ENCODE measurements at places on chromosomes 12 and 14. TPM values are rescaled to one million over a fixed set of nuclear protein-coding genes. Genes with fewer than 3 reads are reported as not detected.
A peak's percentile ranks its signal among the peaks of the same experiment; 100 is the strongest.

GRCh38 chr12:106583242-106584103, 669 bp downstream of the RFX4 start:
- DNase-seq: no peak

DNA sequence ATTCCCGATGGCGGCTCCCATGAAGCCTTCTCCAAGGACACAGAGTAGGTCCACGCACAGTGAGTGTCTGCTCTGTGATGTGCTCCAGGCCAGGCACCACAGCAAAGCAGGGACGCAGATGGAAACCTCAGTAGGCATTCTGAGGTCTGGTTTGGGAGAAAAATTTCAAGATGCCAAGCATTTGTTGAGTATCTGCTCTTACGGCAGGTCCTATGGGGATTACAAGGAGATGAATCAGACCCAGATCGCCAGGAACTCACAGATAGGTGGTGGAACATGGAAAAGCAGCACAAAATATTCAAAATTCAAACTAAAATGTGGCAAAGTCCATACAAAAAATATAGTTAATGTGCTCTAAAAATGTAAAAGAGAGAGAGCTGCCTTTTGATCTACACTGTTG, 684.9 kb upstream of the TMEM132C start:
- DNase-seq: no peak

DNA sequence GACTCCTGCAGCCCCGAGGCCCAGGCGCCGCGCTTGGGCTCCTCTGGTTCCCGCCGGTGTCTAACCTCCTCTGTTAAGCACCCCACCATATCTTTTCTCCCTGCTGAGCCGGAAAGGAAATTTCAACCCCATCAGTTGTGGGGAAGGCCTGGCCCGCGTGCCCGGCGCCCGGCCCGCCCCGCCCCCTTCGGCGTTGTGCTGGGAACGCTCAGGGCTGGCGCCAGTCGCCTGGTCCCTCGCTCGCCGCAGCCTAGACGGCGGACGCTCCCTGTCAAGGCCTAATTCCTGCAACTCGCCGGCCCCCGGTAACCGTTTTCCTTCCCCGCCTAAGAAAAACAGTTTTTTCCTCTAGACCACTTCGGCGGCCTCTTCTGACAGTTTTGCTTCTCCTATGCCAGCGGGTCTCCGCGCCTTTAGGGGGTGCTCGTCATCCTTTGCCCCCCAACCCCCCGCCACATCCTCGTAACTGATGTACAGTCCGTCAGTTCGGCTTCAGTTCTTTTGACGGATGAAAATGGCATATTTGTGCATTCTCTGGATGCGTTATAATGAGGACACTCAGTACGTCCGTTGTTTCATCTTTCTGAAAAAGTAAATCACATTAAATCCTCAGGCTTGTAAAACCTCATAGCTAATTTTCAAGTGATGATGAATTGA, 506 bp upstream of the NAP1L1 start:
- DNase-seq: no peak

NR1H4 gene
- not detected for polyA plus RNA-seq

DNA sequence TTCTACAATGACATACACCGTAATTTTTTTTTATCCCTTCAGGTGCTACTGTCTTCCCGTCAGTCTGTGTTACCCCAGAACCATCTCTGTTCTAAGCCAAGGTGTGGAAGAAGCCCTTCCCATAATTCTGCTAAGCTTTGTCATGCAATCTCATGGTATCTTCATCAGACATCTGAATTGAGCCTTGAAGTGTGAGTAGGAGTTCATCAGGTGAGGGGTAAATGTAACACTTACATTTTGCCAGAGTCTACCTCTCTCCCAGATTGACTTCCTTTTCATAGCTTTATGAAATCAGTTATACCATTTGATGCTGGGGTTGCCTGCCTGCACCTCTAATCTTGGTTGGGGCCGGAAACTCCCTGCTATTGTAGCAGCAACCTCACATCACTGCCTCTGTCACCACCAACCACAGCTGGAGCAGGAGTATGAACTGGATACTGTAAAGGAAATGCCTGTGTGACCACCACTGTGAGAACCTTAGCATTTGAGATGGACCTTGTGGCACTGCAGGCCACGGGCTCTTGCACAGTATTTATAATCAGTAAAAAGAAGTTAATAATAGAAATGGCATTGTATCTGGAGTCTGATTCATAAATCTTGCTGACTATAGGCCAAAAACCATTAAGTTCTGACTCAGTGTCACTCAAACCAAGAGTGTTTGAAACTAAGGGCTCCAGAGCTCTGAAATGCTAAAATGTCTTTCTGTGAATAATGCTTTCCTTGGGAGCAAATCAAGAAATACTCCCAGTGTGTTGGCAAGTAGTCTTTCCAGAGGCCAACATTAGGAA, 58.7 kb upstream of the STK38L start:
- no peak for DNase-seq

- DNase-seq: no peak
Observed at GRCh38 chr14:106268013-106268727, 741.8 kb downstream of the TMEM121 start.

DNA sequence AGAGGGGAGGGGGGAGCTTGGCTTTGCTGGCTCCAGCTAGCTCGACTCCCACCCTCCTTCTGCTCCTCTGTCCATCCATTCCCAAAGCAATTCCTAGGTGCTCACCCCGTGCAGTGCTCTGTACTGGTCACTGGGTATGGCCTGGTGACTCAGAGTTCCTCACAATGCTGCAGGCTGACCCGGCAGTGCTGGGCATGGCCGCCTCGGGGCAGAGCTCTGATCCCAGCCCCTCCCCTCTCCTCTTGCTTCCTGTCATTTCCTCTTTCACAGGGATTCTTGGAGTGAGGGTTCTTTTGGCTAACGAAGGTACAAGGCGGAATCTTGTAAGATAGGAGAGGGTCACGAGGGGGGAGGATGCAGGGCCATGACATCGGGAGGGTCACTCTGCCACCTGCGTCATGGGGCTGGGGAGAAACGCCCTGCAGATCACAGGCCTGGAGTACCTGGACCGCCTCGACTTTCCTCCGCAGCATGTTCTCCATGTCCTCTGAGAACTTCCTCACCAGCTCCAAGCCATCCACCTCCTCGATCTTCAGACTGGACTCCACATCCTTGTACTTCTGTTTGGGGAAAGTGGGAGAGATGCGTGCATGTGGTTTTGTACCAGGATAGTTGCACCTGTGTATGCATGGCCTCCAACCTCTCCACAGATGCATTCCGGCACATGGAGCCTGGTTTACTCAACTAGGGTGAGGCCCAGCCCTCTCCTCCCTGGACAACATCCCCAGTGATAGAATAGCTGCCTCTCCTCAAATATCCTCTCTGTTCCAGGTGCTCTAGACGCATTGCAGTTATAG, 5.7 kb downstream of the CACNA2D4 start:
- no peak for DNase-seq

- no peak for DNase-seq
Observed at GRCh38 chr12:81957631-81958030, 198.5 kb upstream of the PPFIA2 start.

DNA sequence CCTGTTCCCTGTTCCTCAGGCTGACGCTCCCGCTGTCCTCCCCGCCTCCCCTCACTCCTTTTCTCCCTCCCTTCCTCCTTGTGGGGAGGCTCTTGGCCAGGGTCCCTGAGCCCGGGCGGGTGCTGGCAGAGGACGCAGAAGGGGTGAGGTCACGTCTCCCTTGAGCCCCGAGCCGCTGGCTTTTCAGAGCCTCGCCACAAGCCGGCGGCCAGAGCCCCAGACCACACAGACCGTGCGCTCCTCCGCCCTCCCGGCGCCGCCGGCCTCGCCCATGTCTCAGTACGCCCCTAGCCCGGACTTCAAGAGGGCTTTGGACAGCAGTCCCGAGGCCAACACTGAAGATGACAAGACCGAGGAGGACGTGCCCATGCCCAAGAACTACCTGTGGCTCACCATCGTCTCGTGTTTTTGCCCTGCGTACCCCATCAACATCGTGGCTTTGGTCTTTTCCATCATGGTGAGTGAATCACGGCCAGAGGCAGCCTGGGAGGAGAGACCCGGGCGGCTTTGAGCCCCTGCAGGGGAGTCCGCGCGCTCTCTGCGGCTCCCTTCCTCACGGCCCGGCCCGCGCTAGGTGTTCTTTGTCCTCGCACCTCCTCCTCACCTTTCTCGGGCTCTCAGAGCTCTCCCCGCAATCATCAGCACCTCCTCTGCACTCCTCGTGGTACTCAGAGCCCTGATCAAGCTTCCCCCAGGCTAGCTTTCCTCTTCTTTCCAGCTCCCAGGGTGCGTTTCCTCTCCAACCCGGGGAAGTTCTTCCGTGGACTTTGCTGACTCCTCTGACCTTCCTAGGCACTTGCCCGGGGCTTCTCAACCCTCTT, at the start of gene TMEM233:
Gene TMEM233 (plus strand): TSS at position 197 of the 821 bp plus-strand sequence. CDS start 75 bp downstream, at position 272.
- DNase-seq: no peak

DNA sequence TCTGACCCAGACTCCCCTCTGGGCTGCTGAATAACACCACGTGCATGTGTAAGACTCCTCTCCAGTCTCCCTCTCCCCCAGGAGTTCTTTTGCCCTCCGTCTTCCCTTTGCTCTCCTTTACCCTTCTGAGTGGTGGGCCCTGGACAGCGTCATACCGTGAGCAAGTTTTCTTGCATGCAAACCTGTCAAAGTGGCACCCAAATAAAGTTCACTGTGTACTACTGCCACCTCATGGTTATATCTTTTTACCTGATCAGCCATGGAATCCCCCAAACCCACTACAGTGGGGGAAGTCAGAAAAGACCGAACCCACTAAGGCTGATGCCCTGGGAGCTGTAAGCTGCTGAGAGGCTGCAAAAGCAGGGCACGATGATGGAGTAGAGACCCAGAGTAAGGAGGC, 131.1 kb upstream of the VRK1 start:
- DNase-seq: no peak

GRCh38 chr12:128840862-128841468, 12.3 kb upstream of the GLT1D1 start:
- no peak for DNase-seq

GRCh38 chr12:1553987-1554982, 40.1 kb downstream of the FBXL14 start:
- DNase-seq: no peak

DNA sequence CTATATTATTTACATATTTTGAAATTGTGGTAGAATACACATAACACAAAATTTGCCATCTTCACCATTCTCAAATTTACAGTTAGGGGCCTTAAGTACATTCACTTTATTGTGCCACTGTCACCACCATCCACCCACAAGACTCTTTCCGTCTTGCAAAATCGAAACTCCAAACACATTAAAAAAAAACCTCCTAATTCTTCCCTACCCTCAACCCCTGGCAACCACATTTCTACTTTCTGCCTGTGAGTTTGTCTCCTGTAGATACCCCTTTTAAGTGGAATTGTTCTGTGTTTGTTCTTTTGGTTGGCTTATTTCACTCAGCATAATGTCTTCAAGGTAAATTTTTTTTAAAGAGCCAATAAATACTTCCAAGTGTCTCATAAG, 31.6 kb upstream of the AMIGO2 start:
- no peak for DNase-seq

DNA sequence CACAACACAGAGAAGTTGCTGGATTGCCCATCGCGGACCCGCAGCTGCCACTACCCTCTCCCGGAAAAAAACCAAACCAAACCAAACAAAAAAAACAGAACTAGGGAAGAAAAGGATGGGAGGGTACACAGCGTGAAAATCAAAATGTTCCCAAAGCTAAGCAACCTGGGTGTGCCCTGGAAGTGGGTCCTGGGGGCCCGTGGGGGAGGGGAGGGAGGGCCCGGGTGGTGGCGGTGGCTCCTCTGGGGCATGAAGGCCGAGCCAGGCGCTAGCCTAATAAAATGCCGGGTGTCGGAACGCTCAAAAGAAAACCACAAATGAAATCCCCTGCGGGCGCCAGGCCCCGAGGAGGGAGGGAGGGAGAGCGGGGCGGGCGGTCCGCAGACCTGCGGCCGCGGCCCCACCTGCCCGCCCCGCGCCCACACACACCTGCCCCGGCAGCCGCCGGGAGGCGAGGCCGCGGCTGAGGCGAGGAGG, 787 bp downstream of the HECTD4 start:
- DNase-seq: no peak

- DNase-seq: peak; percentile 67
Observed at GRCh38 chr14:51884086-51884927, 23.9 kb downstream of the GNG2 start.

GRCh38 chr12:55654511-55655214, 18.0 kb downstream of the OR10P1 start:
- no peak for DNase-seq

GRCh38 chr14:93007225-93007997, 84.5 kb downstream of the CHGA start:
- no peak for DNase-seq

DNA sequence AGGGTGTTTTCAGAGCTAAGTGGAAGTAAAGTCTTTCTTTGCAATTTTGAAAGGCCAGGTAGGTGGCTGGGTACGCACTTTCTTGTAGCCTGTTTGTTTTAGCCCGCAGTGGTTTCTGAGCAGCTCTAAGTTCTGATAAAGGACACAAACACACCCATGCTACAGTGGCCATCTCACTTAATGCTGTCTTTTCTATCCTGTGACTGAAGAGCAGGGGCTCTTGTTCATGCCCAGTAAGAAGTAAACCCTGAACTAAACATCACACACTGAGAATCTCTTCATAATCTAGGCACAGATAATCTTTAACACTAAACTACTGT, 427.2 kb downstream of the RAD51B start:
- no peak for DNase-seq

- DNase-seq: no peak
Observed at GRCh38 chr12:77514511-77514910, 316.2 kb upstream of the NAV3 start.
